ENCODE measurements at places on chromosomes 4 and X.

- no peak for DNase-seq
Measured at GRCh38 chr4:185151296-185151695, 8.2 kb downstream of the SLC25A4 start.

GRCh38 chrX:12403474-12404082, 265.3 kb downstream of the FRMPD4 start:
- DNase-seq = no peak

DNA sequence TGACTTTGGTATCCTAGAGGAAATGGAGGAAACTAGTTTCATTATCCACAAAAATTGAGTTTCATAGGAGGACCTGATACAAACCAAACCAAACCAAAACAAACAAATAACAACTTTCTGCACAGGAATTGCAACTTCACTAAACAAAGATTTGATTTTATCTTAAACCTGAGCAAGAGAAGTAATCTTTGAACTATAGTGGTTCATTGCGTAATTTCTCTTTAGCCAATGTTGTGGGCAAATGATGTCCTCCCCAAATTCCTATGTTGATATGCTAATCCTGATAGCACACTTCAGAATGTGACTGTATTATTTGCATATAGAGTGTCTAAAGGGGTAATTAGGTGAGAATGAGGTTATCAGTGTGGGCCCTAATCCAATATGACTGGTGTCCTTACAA, 102.4 kb downstream of the CAMK2D start:
- no peak for DNase-seq

GRCh38 chrX:155056877-155057792, 13.8 kb downstream of the CMC4 start:
- DNase-seq = peak; percentile 66

- DNase-seq = no peak
Measured at GRCh38 chr4:42643685-42644084, 13.2 kb downstream of the ATP8A1 start.

DNA sequence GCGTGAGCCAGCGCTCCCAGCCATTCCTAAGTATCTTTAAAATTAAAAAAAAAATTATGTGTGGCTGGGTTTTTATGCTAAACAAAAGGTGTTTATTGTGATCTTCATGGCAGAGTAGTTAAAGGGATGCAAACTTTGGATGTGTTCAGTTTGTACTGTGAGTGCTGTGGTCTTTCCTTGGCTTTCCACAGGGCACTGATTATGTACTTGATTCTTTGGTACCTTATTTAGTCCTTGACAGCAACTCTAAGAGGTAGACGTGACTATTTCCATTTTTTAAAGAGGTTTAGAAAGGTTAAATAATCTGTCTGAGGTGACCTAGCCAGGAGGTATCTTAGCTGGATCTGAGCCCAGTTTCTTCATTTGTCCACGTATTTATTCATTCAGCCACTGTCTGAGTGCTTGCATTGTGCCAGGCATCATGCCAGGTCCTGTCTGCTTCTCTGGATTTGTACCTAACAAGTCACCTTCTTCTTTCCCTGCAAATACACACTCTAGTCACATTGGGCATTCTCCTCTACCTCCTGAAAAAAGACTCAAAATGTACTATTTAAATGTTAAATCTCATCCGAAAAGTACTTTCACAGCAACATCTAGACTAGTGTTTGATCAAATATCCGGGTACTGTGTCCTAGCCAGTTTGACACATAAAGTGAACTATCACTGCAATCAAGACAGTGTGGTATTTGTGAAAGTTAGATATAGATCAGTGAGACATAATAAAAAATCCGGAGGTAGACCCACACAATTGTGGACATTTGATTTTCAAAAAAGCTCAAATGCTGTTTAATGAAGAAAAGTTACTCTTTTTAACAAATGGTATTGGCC, 31.5 kb downstream of the WWC2 start:
- DNase-seq = peak; percentile 25

- DNase-seq = peak; percentile 11
Measured at GRCh38 chr4:154464654-154465053, 26.9 kb downstream of the DCHS2 start.

DNA sequence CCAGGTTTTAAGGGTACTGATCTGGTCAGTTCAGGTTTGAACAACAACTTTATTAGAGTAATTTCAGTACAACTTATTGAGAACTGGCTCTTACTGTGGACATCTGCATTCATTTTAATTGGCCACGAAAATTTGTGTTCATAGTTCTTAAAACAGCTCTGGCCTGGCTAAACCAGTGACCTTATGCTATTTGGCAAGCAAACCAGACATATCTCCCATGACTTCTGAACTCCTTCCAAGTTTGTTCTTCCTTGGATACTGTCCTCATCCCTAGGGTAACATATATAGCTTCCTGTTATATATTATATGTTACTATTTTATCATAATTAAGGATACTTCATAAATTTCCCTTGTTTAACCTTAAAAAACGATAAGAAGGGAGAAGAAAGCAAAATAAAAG, 841.9 kb downstream of the TRAM1L1 start:
- DNase-seq = no peak

GRCh38 chrX:78168065-78168464, 28.6 kb upstream of the TAF9B start:
- no peak for DNase-seq

GRCh38 chr4:152581536-152582160, 45.8 kb upstream of the FBXW7 start:
- no peak for DNase-seq

GRCh38 chr4:75516144-75516543, 1.9 kb downstream of the THAP6 start:
- DNase-seq = no peak

DNA sequence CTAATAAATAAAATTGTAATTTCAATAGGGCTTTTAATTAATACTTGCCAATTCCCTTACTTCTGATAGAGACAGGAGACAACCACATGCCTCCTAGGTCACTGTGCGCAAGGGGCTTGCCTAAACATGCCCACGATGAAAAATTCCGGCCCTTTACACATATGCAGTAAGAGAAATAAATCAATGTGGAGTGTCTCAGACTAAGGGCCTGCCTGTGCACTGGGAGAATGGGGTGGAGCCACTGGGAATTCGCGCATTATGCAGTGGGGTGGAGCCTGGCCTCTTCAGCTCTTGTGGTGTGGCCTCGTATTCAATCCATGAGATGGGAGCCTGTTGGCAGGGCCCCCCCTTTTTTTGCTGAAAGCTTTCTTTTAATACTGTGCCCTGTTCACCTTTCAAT, 484.5 kb downstream of the PDGFC start:
- no peak for DNase-seq

DNA sequence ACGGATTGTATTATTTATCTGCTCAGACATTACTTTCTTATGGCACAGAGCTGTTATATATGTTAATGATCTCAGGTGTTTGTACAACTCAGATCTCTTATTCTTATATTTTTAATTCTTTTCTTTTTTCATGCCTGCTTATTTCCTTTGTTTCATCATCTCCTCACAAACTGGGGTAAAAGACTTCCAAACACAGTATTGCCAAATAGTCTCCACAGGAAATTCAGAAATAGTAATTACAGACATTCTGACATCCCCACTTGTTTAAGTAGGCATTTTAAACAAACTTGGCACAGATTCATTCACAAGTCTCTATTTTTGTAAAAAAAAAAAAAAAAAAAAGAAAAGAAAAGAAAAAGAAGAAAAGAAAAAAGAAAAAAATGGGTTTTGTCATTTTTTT, 129.7 kb upstream of the USP38 start:
- DNase-seq = no peak

GRCh38 chrX:10121787-10122186, 35.0 kb upstream of the CLCN4 start:
- no peak for DNase-seq

DNA sequence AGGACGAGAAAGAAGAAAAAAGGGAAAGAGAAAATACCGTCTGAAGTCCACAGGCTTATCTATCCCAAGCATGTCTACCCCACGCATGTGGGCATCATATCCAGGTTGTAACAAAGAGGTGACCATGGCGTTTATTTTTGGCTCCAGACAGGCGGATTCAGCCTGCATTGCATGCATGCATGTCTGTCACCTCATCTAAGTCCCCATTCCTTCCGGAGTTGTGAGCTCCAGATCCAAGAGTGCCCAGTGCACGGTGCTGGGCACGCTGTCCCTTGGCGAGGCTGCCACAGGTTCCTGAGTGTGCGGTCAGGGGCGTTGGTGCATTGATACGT, 905 bp upstream of the GALNTL6 start:
- no peak for DNase-seq

DNA sequence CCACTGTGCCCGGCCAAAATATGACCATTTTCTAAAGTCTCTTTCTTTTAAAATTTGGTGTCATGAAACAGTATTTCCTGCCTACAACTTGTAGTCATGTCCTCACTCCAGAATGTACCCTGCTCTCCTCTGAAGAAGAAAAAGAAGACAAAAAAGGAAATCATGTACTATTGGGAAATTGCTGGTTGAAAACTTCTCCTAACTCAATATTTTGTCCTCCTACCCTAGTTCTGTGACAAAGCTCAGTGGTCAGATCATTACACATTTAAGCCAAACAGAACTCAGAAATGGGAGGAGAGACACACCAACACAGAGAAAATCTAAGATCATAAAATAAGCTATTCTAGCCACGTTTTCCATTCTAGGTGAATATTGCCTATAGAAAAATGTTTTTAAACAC, 127.7 kb downstream of the IRF2 start:
- no peak for DNase-seq

DNA sequence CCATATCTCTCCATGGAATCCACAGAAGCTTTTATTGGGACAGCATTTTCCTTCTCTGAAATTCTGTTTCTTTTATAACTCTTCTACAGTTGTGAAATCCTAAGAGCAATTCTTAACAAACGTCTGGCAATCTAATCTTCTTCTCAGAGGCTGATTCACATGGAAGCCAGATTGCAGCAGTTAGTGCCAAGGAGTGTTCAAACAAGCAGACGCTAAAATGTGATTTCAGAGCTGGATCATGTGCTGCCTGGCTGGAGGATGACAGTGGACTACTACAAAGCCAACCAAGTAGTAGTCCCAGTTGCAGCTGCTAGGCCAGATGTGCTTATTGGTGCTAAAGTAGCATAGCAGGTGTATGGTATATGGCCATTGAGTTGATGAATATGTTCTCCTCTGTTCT, 27.7 kb upstream of the GLRB start:
- peak; percentile 49 for DNase-seq
